ENCODE measurements at places on chromosomes 2 and 18. TPM values are rescaled to one million over a fixed set of nuclear protein-coding genes. Genes with fewer than 3 reads are reported as not detected.

Gene VWC2L
- 0.36 TPM for polyA plus RNA-seq

Gene DNAJC5G
- 7.5 TPM for polyA plus RNA-seq

Gene MEP1B
- polyA plus RNA-seq = 0.34 TPM

Gene MCM6
- 32.0 TPM for polyA plus RNA-seq

Gene AP1S3
- polyA plus RNA-seq = 0.87 TPM

Gene R3HDM1
- polyA plus RNA-seq = 32.7 TPM

Gene ARHGEF33
- 1.00 TPM for polyA plus RNA-seq

Gene XDH
- 0.17 TPM for polyA plus RNA-seq

Gene GCG
- not detected for polyA plus RNA-seq

Gene TAF4B
- 1.5 TPM for polyA plus RNA-seq

Gene DPP4
- 0.09 TPM for polyA plus RNA-seq

Gene ALPI
- not detected for polyA plus RNA-seq

Gene TCF23
- polyA plus RNA-seq = not detected

All from cardiac muscle cell (in vitro differentiated cells and primary cell).